Activated gamma-delta T cell (primary cell): ENCODE measurements at places on chromosomes 6 and 20.

DNA sequence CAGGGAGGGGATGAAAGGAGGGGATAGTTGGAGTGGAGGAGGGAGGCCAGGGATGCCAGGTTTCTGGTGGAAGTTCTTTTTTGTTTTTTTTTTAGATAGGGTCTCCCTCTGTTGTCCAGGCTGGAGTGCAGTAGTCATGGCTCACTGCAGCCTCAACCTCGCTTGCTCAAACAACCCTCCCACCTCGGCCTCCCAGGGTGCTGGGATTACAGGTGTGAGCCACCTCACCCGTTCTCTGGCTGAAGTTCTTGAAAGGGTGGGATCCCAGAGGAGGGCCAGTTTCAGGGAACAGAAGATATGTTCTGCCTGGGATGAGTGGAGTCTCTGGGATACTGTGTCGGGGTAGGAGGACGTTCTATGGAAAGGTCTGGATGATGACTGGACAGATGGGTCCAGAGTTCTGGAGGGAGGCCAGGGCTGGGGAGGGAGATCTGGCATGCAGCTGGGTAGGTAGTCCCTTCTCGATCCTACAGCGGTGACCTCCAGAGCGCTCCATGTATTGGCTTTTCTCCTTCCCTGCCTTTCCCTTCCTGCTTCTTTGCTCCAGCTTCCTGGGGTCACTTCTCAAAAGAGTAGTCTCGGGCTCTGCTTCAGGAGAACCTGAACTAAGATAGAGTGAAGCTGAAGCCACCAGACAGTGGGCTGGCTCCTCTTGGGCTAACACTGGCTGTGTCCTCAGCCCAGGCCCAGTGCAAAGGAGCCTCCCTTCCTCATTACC is 12.7 kb upstream of the SRC start:
- DNase-seq, result no peak

GRCh38 chr6:107230448-107230847 is 115.1 kb upstream of the BEND3 start:
- DNase-seq, result no peak

- DNase-seq, result no peak
Measured at GRCh38 chr20:45036044-45036755, 64.7 kb downstream of the KCNS1 start.

DNA sequence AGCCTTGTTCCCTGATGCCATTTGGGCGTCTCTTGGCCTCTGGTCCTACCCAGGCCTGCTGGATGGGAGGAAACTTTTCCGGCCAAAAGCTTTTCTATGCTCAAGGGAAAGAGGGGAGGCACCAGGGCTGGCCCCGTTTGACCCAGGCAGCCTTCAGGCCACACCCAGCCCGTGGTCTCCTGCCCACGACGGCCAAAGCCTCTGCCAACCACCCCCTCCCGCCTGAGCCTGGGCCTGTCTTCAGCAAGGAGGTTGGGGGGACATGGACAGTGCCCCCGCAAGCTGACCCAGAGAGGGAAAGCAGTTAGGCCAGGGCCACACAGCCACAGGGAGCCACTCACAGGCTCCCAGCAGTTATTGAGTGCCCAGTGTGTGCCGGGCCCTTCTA is 49.5 kb downstream of the SRC start:
- no peak for DNase-seq

GRCh38 chr20:23145281-23145700 is 59.2 kb upstream of the CD93 start:
- no peak for DNase-seq

GRCh38 chr6:108250240-108250866 is 10.5 kb downstream of the SNX3 start:
- DNase-seq, result no peak

DNA sequence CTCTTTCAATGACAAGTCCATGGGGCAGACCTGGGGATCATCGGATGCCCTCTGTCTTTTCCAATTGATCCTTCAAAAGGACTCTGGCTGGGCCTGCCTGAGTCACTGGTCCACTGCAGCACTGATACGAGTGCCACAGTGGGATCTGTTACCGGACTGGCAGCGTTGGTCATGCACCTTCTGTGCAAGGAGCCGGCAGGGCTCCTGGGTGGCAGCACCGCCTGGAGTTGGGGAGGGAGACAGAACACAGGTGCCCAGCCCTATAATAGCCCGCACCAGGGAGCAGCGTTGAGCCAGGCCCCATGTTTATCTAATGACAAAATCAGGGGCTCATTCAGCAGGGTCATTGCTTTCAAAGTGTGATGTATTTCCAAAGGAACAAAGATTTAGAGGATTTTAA is 64.2 kb upstream of the NXT1 start:
- DNase-seq, result no peak

DNA sequence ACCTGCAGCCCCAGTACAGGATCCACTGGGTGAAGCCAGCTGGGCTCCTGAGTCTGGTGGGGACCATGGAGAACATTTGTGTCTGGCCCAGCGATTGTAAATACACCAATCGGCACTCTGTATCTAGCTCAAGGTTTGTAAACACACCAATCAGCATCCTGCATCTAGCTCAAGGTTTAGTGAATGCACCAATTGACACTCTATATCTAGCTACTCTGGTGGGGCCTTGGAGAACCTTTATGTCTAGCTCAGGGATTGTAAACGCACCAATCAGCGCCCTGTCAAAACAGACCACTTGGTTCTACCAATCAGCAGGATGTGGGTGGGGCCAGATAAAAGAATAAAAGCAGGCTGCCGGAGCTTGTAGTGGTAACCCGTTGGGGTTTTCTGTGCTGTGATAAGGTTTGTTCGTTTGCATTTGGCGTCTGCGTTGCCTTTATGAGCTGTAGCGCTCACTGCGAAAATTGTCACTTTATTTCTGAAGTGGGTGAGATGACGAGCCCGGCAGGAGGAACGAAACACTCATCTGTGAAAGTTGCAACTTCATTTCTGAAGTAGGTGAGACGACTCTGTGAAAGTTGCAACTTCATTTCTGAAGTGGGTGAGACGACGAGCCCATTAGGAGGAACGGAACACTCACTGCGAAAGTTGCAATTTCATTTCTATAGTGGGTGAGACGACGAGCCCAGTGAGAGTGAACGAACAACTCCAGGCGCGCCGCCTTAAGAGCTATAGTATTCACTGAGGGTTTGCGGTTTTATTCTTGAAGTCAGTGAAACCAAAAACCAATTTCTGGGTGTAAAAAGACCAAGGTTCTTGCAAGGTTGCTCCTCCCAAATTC is 31.1 kb downstream of the SERPINB6 start:
- DNase-seq, result no peak

DNA sequence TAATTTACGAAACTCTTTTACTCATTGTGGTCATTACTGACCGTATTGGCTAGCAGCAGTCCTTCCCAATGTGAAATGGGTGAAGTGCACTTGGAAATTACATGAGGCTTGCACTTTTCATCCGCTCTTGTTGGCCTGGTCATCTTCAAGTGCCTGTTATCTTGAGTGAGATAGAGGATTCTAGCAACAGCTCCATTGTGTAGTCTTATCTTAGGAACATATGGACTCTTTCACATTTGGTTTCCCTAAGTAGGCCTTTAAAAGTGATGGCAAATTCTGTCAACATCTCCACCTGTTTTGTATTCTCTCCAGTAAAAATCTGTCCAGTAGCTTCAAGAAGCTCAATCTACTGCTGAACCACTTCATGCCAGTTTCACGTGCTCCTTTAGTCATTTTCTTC is 114.8 kb upstream of the MARCKS start:
- DNase-seq, result no peak

- DNase-seq, result no peak
Measured at GRCh38 chr6:133683308-133683580, 205.7 kb upstream of the TCF21 start.

- DNase-seq, result no peak
Measured at GRCh38 chr20:1390581-1391403, 2.1 kb downstream of the FKBP1A start.

DNA sequence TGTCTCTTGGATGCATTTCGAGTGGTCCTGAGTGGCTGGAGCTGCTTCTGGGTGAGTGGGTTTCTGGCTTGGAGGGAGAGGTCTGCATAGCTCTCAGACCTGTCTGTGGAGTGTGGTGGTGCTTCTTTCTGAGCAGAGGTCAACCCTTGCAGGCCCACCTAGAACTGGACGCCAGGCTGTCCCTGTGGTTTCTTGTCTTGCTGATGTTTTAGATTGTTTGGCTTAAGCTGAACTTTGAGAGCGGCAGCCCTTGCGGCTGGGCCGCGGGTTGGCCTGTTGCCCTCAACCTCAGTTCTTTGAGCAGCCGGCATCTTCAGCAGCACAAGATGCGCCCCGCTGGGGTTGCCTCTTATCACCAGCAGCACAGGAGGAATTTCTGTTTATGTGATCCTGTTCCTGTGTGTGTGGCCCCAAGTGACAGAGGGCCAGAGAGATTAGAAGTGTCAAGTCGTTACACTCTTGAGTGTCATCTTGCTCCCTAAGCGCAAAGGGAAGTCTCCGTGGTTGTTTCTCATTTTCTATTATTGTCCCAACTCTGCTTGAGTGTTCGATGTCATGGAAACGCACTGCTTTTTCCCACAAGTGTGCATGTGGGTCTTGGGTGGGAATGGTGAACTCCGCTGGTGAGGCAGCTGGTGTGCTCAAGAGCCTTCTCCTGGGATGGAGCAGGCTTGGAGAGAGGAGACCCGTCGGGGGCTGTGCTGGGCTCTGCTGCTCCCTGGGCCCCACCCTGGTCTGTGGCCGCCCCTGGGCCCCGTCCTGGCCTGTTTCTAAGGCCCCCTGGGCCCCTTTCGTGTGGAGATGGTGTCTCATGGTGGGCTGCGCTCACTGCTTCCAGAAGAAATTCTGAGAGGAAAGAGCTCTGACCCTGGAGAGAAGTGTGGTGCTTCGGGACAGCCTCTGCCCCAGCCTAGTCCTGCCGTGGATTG is 20.1 kb upstream of the SLC22A1 start:
- no peak for DNase-seq
